ENCODE measurements at places on chromosomes 12 and 14.

DNA sequence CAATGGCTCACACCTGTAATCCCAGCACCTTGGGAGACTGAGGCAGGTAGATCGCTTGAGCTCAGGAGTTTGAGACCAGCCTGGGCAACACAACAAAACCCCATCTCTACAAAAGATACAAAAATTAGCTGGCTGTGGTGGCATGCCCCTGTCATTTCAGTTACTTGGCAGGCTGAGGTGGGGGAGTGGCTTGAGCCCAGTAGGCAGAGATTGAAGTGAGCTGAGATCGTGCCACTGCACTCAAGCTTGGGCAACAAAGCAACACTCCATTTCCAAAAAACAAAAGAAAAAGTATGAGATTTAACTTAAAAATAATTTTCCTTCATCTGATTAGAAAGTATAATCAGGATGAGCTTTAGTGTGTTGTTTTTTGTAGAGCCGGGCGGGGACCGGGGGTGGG is 47.9 kb upstream of the BCAT1 start:
- DNase-seq: no peak

- peak; percentile 46 for DNase-seq
These were observed 545 bp downstream of the YARS2 start for GRCh38 chr12:32755051-32755653.

DNA sequence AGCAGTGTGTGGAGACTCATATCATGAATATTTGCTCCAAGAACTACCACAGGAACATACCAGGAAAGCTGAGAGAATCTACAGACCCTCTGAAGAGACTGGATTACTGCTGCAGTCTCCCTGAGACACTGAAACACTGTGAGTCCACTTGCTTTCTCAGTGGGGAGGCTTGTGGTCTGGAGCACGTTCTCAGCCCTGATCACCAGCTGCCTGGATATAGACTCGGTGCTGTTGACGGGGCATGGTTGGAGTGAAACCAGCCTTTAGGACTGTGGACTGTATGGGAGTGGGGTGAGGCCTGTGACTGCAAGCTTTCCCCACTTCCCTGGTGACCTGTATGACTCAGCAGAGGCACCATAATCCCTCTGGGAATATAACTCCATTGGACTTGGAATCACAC is 525.8 kb upstream of the FBXO33 start:
- no peak for DNase-seq

DNA sequence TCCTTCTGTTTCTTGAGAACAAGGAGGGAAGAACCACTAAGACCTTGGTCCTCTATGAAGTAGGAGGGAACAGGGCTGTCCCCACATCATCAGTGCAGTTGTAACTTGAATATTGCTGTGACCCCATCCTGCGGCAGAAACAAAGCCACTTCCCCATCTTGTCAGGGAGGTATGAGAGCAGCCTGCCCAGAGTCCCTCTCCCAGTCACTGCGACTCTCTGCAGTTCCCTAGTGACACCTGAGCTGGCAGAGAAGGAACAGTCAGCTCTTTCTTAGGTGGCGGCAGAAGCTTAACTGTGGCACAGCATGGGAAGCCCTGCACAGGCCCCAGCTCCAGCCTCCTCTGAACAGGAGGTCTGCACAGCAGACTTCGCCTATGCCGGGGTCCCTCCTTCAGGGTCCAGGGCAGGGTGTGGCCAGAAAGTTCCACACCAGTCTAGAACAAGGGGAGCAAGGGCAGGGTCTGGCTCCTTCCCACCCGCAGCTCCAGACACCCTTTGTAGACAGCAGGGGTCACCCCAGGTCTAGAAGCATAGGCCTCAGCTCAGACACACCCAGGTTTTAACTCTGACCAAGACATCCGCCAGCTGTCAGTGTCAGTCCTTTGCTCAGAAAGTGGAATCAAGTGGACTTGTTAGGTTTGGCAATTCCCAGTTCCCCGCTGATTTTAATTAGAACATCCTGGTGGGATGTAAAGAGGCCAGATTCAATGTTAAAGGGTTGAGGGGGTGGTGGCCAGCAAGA is 36.8 kb downstream of the DEGS2 start:
- DNase-seq: no peak

DNA sequence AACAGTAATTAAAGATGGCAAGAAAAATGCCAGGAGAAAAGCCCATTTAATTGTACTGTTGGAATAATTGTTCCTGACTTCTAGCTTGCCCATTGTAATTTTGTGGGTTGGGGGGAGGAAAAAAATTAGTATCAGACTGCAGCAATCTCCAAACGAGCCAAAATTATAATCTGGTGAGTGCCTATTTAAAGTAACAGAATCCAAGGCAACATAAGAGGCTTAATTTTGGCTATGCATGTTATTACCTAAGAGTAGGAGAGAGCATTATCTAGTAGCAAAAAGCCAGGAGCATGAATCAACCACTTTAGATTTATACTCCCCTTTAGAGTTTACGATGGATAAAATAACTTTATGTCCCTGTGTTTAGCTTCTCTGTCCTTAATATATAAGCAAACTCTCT is 14.6 kb upstream of the DENND5B start:
- no peak for DNase-seq

GRCh38 chr14:104290058-104290667 is 151.8 kb downstream of the KIF26A start:
- no peak for DNase-seq

DNA sequence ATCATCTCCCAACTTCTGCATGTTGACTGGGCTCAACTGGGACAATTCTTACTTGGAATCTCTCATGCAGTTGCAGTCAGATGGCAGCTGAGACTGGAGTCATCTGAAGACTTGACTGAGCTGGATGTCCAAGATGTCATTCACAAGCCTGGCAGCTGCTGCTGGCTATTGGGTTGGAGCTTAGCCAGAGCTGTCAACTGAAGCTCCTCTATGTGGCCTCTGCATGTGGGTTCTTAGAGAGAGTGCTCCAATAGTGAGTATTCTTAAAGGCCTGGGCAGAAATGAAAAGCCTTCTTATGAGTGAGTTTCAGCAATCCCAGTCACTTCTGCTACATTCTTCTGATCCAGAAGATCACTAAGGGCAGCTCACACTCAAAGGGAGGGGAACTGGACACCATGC is 440.9 kb downstream of the LRIG3 start:
- DNase-seq: no peak

- no peak for DNase-seq
These were observed 19.7 kb downstream of the GALNT9 start for GRCh38 chr12:132309596-132310086.

DNA sequence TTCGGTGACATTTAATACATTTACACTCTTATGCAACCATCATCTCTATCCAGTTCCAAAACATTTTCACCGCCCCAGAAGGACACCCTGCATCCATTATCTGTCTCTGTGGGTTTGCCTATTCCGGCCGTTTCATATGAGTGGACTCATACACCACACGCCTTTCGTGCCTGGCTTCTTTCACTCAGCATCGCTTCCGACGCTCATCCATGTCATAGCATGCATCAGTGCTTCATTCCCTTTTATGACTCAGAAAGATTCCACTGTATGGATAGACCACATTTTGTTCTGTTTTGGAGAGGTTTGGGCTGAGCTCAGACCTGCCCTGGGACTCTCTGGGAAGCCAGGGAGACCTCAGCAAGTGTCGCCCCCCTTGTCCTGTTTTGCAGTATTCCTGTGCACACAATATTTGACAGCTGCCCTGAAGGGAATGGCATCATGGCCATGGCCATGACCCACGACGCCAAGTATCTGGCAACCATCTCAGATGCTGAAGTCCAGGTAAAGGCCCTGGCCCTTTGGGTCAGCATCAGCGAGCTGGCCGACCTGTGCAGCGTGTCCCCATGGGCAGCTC is 23.8 kb downstream of the CFAP251 start:
- DNase-seq: no peak

DNA sequence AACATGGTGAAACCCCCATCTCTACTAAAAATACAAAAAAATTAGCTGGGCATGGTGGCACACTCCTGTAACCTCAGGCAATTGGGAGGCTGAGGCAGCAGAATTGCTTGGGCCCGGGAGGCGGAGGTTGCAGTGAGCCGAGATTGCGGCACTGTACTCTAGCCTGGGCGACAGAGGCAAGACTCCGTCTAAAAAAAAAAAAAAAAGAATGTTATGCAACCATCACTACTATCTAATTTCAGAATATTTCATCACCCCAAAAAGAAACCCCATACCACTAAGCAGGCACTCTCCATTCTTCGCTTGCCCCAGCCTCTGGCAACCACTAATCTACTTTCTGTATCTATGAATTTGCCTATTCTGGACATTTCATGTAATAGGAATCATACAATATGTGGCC is 68.8 kb upstream of the AMN start:
- DNase-seq: no peak

DNA sequence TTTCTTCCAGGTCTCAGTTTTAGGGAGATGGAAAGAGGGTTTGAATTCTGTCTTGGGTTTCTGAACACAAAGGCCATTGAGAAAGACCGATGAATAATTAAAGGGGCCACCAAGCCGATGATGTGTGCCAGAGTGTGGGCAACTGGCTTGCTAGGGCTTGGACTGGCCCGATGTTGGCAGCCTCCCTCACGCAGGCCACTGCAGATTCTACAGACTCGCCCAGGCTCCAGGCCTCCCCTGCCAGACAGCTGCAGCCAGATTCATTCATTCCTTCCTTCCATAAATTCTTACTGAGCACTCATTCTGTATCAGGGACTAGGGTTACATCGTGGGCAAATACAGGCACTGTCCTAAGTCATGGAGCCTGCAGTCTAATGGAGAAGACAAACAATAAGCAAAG is 34.9 kb downstream of the ACTN1 start:
- DNase-seq: no peak

GRCh38 chr12:126537961-126538530 is 1472.8 kb downstream of the AACS start:
- no peak for DNase-seq

- DNase-seq: no peak
These were observed 281.5 kb downstream of the CACNA1C start for GRCh38 chr12:2334271-2334670.

DNA sequence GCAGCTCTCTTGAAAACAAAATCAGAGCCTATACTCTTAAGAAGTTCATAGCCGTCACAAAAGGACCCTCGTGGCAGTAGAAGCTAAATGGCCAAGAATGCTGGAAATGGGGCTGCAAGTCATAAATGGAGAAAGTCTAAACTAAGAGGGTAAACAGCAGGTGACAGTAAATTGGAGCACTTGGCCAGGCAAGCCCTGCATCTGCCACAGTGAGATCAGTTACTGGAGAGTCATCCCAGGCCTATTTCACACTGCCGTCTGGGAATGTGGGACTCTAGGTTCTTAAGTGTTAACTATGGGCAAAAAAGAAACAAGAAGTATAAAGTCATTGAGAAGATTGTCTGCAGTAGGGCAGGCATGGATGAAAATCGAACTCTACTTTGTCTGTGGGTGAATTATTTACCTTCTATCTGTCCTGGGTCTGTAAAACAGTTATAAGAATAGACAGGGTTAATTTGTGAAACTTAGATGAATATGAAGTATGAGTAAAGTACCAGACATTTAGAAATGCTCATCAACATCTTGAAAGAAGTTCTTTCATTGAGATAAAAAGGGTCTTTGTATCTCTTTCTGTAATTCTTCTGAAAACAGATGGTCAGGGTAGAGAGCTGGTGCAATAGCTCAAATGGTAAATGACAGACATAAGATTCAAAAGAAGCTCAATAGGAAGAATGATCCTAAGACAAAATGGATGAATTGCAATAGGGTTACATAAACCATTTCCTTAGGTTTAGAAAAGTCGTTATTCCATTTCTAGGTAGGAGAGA is 792.5 kb downstream of the DIO2 start:
- no peak for DNase-seq

DNA sequence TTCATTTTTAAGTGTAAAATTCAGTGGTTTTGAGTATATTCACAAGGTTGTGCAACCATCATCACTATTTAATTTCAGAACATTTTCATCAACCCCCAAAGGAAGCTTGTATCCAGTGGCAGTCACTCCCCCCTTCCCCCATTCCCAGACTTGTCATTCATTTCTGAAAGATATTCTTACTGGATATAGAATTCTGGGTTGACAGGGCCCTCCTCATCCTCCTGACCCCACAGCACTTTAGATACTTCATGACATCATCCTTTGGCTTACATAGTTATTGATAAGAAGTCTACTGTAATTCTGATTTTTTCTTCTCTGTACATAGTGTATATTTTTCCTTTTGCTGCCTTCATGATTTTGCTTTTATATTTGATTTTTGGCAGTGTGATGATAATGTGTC is 8.8 kb upstream of the ADGRD1 start:
- DNase-seq: no peak

DNA sequence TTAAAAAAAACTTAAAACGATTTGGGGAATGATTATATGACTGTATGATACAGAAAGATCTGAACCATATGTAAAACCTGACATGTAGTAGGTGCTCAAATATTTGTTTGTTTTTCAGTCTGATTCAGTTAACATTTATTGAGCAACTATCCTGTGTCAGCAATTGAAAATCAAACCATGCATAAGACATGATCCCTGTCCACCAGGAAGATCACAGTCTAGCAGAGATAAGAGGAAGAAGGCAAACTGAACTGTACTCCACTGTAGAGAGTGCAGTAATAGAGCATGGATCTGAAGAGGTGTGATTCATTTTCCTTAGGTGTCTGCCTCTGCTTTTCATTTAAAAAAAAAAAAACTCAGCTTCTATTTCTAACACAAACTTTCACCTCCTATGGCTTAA is 7.9 kb upstream of the AK7 start:
- DNase-seq: no peak

- DNase-seq: no peak
These were observed 228.0 kb downstream of the MON2 start for GRCh38 chr12:62694632-62695031.

- no peak for DNase-seq
These were observed 20.7 kb upstream of the NEK9 start for GRCh38 chr14:75147423-75148071.

- DNase-seq: no peak
These were observed 36.8 kb upstream of the G2E3 start for GRCh38 chr14:30521899-30522736.

DNA sequence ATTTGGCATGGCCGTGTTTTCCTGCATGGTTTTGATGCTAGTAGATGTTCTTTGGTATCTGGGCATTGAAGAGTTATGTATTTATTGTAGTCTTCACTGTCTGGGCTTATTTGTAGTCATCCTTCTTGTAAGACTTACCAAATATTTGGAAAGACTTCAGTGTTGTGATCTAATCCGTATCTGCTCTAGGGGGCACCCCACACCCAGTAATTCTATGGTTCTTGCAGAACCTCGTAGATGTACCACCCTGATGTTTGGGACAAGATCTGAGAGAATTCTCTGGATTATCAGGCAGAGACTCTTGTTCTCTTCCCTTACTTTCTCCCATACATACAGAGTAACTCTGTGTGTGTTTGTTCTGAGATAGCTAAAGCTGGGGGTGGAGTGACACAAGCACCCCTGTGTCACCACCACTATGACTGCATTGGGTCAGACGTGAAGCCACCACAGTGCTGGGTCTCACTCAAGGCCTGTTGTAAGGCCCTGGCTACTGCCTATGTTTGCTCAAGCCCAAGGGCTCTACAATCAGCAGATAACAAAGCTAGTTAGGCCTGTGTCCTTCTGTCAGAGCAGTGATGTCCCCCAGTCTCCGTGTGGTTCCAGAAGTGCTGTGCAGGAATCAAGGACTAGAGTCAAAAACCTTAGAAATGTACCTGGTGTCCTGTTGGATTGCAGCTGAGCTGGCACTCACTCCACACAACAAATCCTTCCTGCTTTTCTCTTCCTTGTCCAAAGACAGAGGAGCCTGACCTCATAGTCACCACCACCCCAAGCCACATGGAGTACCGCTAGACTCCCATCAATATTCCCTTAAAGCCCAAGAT is 9.6 kb downstream of the RDH16 start:
- no peak for DNase-seq

All from stimulated activated CD4-positive, alpha-beta T cell treated with anti-CD3 and anti-CD28 coated beads, TNF-alpha, amount 100 ng/mL, for 4 hours (primary cell).